ENCODE measurements at places on chromosomes 13 and 19.

- DNase-seq, result no peak
Observed at GRCh38 chr13:52162279-52163101, 3.1 kb upstream of the NEK3 start.

DNA sequence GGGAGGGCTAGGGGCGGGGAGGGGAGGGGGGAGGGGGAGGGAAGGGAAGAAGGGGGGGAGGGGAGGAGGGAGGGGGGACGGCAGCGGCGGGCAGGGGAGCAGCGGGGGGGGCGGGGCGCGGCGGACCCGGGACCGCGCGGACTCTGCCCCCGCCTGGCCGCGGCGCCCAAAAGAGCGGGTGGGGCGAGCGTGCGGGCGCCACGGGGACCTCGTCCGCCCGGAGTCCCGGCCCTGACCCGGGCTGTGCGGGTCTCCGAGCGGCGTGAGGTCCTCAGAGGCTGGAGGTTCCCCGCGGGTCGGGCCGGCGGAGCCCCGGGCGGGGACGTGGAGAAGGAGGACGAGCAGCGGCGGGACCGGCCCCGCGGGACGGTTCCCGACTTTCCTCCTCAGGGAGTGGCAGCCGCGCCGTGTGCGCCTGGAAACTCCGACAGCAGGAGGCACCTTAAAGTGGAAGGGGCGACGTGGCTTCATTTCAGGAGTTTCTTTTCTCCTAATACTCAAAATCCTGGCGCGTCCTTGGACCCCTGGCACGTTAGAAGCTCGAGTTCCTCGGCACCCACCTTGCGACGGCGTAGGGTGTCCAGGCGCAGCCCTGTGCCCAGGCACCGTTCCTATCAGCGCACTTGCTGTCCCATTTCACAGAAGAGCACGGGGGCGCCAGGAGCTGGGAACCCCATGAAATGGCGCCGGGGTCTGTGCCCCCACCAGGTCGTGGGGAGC, 518 bp upstream of the PLPP2 start:
- DNase-seq, result no peak

- no peak for DNase-seq
Observed at GRCh38 chr19:40257096-40257517, 28.0 kb downstream of the AKT2 start.

GRCh38 chr19:54345938-54346386, 7.0 kb upstream of the LILRA4 start:
- no peak for DNase-seq

GRCh38 chr19:1540365-1540925, 16.6 kb downstream of the PLK5 start:
- no peak for DNase-seq

DNA sequence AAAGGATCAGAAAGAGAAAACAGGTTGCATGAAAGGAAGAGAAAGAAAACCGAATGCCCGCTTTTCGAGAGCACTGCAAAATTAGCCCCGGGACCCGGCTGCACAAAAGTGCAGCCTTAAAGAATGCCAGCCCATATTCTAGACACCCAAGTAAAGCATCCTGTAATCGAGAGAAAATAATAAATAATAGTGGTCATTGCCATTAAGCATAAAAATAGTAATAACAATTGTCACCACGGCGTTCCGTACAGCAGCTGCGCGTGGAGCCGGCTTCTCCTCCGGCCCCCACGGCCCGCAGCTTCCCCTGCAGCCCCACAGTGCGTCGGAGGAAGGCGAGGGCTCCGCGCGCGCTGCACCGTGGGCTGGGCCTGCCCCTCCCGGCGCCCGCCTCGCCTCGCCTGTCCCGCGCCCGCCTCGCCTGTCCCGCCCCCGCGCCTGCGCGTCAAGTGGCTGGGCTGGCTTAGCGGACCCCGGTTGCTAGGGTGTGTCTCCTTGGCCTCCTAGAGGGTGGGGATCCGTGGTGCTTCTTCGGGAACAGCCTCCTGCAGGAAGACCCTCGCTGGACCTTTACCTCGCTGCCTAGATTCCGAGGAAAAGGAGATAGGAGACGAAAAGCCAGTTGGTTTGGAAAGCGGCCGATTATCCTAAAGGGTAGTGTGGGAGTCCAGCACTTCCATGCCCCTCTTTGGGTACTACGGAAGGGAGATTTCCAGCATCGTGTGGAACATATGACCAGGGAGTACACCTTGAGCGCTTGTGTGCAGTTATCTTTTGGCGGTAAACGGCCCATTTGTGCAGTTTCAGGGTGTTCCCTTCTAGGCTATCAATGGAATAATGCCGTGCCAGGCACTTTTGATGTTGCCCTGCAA, at the start of gene LRRC63:
LRRC63 (plus strand) TSS at position 446 of the 869 bp plus-strand sequence. CDS start 1,107 bp downstream, outside the sequence.
- DNase-seq, result peak; percentile 43

DNA sequence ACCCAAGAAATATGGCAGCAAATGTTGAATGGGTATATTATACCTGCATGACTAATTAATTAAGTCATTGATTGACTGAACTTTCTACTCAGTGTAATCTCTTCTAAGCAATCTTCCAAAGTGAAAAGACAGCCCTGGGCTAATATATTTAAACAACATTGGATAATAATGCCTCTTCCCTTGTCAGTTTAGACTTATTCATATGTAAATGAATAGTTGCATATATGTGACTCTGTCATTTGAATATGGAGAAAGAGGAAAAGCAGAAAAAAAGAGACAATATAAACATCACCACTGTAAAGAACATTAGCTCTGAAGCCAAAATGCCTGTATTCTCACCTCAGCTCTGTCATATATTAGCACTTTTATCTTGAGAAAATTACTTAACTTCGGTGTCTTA, 168.0 kb downstream of the SLITRK1 start:
- DNase-seq, result no peak

DNA sequence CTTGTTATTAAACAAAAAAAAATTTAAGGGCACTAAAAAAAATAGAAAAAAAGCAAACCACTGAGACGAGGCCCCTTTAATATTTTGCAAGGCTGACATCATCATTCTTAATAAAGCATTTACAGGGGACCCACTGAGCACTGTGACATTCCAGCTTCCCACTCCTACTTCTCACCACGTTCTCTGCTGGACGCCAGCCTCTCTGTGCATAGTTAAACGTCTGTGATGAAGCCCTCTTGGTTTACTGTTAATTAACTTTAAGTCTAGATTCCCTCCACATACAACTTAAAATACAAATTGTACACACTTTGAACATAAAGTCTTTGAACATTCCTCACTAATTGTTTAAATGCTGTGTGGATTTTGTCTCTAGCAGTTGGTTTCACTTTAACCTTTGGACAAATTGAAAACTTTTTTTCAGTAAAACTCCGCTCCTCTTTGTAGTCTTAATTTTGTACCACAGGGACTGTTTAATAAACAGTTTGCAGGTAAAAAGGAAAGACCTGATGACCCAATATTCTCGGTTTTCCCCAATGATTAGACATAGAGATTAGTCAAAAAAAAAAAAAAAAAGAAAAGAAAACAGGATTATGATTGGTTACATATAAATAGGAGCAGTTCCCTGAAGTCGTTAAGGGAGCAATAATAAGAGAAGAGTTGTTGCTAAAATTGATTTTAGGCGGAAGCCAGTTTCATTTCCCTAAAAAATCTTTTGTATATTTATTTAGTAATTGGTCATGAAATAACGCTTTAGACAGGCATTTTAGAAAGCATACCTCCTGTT, 219.8 kb downstream of the MZT1 start:
- DNase-seq, result no peak

GRCh38 chr13:27053902-27054595, 117.6 kb downstream of the USP12 start:
- DNase-seq, result no peak

DNA sequence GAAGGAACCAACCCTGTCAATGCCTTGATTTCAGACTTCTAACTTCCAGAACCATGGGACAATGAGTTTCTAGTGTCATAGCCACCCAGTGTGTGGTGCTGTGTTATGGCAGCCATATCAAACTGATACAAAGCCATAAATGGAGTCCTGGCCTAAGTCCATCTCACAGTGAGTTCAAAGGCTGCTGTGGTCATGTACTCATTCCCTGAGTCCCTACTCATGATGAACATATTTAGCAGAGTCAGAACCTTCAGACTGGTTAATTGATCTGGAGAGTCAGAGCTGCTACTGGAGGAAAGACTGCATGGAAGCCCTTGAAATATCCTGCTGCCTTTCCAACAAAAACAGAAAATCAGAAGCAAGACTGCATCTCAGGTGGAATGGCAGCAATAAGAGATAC, 39.2 kb upstream of the CSNK1A1L start:
- no peak for DNase-seq

DNA sequence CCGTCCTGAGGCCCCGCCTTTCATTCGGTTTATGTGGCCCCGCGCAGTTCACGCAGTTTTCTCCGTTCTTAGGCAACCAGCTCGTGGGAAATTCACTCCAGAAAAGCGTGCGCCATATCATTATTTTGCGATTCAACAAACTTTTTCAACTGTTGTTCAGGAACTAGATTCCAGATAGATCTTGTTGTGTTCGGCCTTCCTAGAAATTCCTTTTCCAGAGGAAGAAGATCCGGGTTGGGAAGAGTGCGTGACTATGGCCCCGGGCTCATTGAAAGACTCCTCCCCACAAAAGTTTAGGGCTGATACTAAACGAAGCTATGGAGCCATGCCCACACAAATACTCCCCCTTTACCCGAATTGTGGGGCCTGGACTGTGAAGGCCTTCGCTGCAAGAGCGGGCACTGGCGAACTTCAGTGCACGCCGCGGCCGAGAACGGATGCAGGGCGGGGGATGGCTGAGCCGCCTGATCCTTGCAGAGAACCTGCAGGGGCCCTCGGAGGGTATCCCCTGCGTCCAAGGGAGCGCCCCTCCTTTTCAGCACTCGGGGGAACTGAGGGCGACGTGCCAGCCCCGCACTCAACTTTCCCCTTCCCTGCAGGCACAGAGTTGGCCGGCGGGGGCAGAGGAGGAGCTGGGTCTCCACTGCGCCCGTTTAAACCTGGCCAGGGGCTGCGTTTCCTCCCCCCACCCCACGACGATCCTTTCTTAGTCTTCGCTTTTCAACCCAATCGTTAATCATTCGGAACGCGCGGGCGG, 904 bp upstream of the SOX1 start:
- DNase-seq, result no peak

- no peak for DNase-seq
Observed at GRCh38 chr19:54042989-54043388, 20.7 kb downstream of the VSTM1 start.

GRCh38 chr13:96794669-96795068, 199.6 kb downstream of the OXGR1 start:
- DNase-seq, result no peak

DNA sequence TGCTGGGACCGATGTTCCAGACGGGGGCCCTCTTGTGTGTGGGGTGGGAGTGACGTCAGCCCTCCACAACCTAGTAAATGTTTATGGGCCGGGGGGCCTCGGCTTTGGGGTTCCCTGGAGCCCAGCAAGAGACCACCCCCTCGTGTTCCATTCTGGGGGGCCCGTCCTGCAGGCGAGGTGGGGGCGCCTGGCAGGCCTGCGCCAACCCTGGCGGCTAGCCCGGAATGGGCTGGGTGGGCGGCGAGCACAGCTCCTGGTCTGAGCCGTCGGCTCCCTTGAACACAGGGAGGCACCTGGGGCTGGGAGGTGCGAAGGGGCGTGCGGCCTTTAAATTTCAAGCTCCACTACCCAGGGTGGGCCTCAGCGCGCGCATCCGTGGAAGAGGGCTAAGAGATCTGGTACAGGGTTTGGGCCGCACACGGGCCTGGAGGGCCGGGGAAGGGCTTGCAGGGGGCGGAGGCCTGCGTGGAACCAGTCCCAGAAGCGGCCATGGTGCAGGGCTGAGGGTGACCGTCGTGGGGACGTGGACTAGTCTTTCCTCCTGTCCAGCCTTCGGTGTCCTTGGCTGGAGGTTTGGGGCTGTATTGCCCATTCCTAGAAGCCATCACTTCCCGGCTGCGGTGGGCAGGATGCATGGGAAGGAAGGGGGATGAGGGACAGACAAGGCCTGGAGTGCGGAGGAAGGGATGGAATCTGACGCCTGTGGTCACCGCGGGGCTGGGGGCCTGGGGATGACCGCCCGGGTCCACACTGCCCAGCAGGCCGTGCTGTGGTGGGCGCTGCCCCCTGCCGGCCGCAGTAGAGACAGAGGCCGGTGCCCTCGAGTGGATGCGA, 11.4 kb downstream of the NDUFA11 start:
- DNase-seq, result no peak

GRCh38 chr19:4503825-4504170, 14.5 kb downstream of the PLIN4 start:
- no peak for DNase-seq

DNA sequence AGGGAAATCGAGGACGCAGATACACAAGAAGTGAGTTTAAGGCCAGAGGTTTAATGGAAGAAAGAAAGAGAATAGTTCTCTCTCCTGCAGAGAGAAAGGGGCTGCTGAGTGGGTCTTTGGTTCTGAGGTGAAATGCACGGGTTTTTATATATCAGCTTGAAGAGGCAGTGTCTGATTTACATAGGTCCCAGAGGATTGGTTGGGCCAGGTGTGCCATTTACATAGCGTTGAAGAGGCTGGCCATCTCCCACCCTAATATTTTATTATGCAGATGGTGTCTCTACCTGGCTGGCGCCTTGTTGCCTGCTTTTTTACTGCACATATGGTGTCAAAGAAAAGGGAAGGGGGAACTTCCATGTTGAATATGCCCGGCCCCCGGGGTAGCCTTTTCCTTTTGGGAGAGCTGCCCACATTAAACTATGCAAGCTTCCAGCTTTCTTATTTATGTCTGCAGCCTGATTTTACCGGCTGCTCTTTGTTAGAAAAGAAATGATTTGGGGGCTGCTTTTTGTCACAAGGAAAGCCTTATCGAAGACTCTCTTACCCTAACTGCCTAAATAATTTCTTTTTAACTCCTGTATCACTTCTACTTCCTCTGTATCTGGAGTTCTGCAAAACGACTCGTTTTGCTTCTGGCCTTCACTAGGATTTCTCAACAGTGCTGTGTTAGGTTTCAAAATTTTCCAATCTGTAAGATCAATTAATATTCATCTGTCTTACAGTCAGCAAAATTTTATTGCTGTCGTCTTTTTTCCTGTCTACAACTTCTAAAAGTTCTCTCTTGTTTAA, 268.5 kb downstream of the B3GLCT start:
- no peak for DNase-seq

GRCh38 chr19:291006-291521, at the start of gene PLPP2:
TSS of gene PLPP2 (minus strand) at chr19:291403. CDS start at chr19:291336, 67 bp downstream.
- no peak for DNase-seq

GRCh38 chr13:75079226-75079625, 402.7 kb downstream of the TBC1D4 start:
- no peak for DNase-seq

GRCh38 chr13:52961256-52961910, 67.2 kb upstream of the OLFM4 start:
- no peak for DNase-seq

- no peak for DNase-seq
Observed at GRCh38 chr13:44629465-44630183, 53.5 kb upstream of the TSC22D1 start.

DNA sequence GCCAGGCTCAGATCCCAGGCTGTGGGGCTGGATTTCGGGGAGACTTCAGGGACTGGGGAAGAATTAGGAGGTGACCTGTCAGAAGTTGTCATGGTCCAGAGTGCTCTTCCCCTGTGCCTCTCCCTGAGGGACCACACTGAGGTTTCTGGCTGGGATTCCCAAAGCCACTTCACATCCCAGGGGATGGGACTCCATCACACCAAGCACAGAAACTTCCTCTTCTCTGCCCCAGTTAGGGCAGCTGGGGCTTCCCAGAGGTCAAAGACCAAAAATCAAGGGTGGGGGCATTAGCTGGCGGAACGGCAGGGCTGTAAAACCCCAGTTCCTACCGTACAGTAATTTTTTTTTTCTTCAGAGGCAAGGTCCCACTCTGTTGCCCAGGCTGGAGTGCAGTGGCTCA, 7.4 kb downstream of the FCER2 start:
- DNase-seq, result no peak

GRCh38 chr13:106418556-106418955, 116.9 kb downstream of the EFNB2 start:
- no peak for DNase-seq
